ENCODE measurements at places on chromosomes 7 and 10. TPM values are rescaled to one million over a fixed set of nuclear protein-coding genes. Genes with fewer than 3 reads are reported as not detected.

- H3K4me3 ChIP-seq = no peak overlapping the region
- no peak for DNase-seq
- H3K4me1 ChIP-seq = no peaks in the 10 kb centered on the region
- H3K27ac ChIP-seq = no peak overlapping the region
- no peaks in the 10 kb centered on the region for H3K27me3 ChIP-seq
Observed at GRCh38 chr7:4269086-4269485, 413.0 kb upstream of the FOXK1 start.

DNA sequence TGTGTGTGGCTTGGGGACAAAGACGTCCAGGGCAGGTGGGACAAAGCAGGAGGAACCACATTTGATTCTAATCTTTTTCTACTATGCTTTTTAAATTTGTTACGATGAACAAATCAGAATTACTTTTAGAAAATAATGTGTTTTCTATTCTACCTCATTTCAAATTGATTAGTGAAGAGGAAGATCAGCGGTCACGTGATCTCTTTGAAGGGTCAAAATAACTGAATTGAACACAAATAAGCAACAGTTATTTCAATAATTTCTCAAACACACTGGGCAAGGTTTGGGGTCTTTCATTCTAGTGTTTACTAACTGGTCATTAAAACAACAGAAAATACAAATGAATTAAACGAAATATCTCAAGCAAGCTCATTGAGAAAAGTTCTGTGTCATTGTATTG is 773.0 kb upstream of the IGFBP3 start:
- peaks cover 9% of the 10 kb centered on the region for H3K36me3 ChIP-seq
- no peak for DNase-seq
- H3K4me1 ChIP-seq = peaks cover 11% of the 10 kb centered on the region
- no peaks in the 10 kb centered on the region for H3K27me3 ChIP-seq
- H3K27ac ChIP-seq = no peak overlapping the region

Gene ACTL6B
- total RNA-seq = not detected

Gene FAM24B
- total RNA-seq = not detected

Gene AS3MT
- 12.8 TPM for total RNA-seq

Gene MYOZ1
- total RNA-seq = 1.7 TPM

Measured in mesothelial cell of epicardium (in vitro differentiated cells).